ENCODE measurements at places on chromosomes 11 and 22.

GRCh38 chr11:76156971-76157427 lies 49.3 kb downstream of the WNT11 start:
- no peak for DNase-seq

GRCh38 chr22:25334162-25334490 lies 114.7 kb downstream of the CRYBB2 start:
- DNase-seq: peak; percentile 10

DNA sequence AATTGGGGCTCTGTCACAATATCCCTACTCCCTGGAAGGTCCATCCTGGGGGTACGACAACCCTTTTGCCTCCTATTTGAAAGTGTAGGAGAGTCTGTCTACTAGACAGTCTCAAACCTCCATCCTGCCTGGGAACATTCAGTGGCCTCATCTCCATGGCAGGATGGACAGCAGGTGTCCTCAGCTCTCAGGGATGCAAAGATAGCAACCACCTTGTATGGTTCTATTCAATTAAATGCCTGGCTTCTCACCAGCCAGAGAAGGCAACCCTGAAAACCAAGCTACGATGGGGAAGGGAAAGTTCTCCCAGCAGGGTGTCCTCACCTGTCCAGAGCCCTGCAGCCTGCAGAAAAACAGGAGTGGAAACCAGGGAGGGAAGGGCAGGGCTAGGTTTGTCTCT lies 164.9 kb downstream of the MIAT start:
- no peak for DNase-seq

DNA sequence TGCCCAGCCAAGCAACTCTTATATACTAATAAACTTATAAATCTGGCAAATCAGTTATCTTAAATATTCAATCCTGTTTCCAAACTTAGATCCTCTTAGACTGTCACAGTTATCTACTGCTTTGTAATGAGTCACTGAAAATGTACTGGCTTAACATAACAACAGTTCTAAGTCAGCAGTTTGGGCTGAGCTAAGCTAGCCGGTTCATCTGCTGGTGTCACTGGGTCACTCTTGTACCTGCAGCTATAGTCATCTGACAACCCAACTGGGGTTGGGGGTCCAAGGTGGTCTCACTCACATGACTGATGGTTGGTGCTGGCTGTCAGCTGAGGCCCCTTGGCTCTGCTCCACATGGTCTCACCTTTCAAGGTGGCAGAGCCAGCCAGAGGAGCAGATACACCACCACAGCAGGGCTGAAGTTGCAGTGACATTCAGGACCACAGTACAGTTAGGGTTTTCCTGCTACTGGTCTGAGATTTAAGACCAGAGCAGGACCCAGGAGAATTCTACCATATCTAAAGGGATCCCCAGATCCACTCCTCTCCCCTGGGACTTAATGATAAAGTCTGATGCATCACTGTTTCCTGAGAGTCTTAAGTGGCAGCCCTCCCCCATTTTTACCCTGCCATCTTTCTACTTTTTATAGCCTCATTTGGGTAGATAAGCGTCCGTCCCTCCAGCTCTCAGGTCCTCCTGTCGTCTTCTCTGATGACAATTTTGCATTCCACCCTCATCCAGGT lies 7.9 kb upstream of the MACROD1 start:
- DNase-seq: no peak

DNA sequence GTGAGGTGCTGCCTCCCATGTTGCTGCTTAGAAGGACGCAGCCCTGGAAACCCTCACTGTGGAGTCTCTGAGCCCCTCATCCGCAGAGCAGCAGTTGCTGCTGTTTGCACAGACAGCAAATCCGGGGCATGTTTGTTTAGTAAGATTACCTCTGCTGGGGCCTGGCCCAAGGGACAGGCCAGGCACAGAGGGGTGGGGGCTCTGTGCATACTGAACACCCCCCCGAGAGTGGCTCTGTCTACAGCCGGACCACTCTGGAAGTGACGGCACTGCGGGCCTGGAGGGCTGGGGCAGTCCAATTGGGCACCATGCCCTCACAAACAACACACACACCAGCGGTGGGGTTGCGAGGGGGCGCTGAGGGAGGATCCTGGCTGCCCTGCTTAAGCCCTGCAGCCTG lies 22.9 kb upstream of the CCDC188 start:
- DNase-seq: no peak

DNA sequence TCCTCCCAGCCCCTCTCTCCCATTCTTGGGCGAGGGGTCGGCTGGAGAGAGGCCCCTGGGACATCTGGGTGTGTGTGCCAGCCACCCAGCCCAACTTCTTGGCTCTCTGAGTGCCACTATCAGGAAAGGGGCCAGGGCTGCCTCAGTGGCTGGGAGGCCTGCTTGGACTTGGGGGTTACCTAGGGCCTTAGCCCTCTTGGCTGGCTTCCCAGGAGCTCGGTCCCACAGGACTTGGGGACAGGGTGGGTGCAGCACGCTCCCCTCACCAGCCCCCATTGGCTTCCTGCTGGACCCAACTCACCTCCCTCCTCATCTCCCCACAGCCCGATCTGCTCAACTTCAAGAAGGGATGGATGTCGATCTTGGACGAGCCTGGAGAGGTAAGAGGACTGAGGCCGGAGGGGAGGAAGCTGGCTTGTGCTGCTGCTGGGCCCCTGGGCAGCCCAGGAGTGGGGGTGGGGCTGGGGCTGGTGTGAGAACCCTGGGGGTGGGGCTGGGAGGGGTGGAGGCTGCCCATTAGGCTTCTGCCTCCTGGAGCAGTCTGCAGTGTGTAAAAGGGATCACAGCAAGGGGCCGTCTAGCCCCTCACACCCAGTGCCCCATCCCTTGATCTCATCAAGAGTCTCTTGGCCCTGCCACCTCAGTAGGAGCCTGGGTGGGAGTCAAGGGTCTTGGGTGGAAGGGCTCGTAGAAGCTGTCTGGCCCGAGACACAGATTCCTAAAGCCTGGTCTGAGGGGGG lies 54.8 kb downstream of the TRIOBP start:
- no peak for DNase-seq

- DNase-seq: no peak
Measured at GRCh38 chr11:105265845-105266244, 126.3 kb upstream of the CARD18 start.
